ENCODE measurements at places on chromosomes 13 and 19.

DNA sequence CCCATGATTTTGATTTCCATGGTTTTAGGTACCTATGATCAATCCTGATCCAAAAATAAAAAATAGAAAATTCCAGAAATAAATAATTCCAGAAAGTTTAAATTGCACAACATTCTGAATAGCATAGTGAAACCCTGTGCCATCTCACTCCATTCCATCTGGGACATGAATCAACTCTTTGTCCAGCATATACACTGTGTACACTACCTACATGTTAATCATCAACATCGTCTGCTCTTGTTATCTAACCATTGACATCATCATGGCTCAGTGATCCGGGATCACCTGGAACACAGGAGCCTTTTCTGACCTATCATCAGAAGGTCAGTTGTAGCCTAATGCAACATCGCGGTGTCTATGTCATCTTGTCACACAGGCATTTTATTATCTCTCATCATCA, 75.6 kb downstream of the MYO16 start:
- no peak for DNase-seq

DNA sequence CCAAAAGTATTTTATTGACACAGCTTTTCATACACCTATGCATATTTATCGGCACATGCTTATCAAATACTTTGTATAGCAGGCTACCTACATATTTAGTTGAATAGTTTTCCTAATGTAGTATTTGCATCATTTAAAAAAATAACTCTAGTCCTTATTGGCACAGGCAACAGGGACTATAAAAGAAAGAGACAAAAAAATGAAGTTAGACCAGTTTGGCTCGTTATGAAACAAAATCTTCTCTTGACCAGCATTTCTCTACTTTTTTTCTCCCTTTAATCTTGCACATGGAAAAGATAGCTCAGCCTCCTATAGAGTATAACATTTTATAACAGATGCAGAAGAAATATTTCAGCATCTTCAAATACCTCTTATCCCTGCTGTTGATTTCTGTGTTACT, 794.8 kb upstream of the MIR17HG start:
- no peak for DNase-seq

DNA sequence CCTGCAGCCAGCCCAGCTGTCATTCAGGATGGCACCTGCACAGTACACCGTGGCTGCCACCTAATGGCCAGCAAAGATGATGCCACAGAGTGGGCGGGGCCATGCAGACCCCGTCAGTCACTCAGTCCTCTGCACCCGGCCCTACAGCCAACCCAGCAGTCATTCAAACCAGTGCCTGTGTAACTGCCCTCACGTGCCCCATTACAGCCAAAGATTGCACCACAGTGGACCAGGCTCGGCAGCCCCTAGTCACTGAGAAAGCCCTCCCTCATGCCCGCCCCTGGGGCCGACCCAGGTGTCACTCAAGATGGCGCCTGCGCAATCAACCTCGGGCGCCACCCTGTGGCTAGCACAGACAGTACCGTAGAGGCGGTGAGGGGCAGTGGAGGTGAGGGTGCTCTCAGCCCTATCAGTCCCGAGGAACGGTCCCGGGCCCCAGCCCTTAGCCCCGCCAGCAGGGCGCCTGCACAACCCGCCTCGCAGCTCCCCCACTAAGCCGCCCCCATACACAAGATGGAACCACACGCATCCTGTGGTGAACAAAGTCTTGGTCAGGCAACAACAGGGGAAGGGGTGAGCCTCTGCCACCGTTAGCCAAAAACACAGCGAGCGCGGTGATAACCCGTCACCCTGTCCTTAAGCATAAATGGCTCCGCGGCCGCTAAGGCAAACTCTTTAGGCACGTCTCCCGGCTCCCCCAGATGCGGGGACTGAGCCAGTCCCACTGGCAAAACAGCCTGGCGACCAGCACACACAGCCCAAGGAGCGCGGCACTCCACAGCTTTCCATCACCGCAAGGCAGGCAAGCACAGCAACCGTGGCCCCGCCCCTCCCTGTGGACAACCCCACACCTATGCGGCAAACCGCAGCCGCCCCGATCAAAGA, 2.3 kb downstream of the PEG3 start:
- peak; percentile 85 for DNase-seq

GRCh38 chr19:40717880-40718773, 1.2 kb downstream of the ITPKC start:
- no peak for DNase-seq

- DNase-seq, result no peak
Measured at GRCh38 chr13:32142956-32143375, 111.4 kb downstream of the FRY start.

- DNase-seq, result no peak
Measured at GRCh38 chr13:73138638-73139491, 80.1 kb downstream of the KLF5 start.

GRCh38 chr19:1917146-1917545, 11.9 kb downstream of the ADAT3 start:
- no peak for DNase-seq
